ENCODE measurements at places on chromosomes 5 and 9.
A peak's percentile ranks its signal among the peaks of the same experiment; 100 is the strongest.

DNA sequence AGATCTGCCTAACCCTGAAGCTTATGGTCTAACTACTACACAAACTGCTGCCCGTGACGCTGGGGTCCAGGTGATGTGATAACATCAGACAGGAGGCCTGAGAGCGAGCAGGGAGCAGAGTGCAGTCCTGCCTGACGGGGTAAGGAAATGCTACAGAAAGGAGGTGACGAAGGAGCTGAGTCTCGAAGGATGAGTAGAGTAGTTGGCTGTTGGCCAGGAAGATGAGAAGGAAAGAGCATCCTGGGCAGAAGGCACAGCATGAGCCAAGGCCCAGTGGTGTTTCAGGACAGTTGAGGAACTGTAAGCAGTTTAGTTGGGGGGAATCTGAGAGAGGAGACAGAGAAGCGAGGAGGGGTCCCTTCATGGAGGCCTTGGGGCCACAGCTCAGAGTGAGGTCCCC, 136.0 kb upstream of the TBC1D2 start:
- no peak for DNase-seq

DNA sequence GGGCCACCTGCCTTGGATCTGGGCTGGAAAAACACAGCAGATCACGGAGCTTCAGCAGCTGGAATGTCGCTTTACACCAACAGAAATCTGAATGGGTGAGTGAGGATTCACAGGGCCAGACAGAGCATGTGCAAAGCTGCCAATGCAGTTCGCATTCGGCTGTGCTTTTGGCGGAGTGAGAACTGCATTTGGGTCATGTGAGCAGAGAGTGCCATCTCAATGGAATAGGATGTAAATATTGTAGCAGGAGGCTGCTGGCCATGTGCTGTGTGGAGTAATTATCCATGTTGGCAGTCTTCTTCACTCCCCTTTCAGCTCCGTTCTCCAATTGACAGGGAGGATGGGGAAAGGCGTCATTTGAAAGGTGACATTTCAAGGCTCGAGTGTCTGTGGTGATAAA, at the start of gene ANKRD55:
ANKRD55 (minus strand) TSS at position 101 of the 400 bp plus-strand sequence. CDS start 417 bp downstream, outside the sequence.
- DNase-seq, result peak; percentile 47

DNA sequence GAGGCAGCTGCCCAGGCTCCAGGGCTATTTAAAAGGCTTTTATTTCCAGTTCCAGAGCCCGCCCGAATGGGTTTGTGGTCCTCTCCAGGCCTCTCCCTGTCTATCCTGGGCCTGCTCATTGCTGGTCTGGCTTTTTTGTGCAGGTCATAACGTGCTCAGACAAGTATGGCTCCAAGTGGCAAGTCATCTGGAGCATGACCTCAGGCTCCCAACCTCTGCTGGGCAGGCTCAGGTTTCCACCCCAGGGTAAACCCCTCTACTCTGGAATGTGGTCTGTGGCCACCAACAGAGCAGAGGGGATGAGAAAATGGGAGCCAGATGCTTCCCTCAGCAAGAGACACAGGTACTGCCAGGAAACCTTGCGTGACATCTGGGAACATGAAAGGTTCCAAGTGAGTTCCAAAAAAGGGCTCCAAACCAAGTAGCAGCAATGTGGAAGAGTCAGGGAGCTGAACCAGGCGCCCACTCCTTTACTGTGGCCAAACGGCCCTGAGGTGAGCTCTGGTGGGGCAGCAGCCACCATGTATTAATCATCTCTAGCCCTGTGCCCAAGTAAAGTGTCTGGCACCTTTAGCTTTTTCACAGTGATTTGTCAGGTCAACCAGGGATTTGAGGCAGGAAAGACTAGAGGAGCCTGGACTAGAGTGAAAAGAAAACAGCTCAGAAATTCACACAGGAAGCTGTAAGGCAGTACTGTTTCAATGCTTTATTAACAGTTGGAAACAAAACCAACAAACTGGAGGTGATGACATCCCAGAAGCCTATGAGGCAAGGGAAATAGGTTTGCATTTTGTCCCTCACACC, 25.7 kb downstream of the PCDHGC5 start:
- peak; percentile 80 for DNase-seq

GRCh38 chr5:124059200-124059599, 547.2 kb downstream of the CSNK1G3 start:
- no peak for DNase-seq

DNA sequence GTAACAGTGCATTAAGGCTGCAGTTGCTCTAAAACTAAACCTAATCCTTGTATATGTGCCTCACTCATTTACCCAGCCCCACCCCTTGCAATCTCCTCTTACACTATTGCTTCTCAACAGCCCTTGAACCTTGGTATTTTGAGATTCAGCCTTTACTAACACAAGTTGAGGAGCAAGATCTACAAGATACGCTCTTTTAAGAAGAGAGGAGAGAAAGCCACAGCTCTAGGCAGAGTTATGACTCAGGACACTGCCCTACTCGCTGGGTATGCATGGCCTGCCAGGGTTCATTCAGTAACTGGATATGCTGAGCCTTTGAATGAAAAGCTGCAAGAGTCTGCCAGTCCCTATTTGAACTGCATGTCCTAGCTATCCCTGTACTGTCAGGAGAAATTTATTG, 219.5 kb downstream of the PCSK5 start:
- DNase-seq, result no peak

- no peak for DNase-seq
Measured at GRCh38 chr9:28750136-28750535, 1176.9 kb upstream of the C9orf72 start.

DNA sequence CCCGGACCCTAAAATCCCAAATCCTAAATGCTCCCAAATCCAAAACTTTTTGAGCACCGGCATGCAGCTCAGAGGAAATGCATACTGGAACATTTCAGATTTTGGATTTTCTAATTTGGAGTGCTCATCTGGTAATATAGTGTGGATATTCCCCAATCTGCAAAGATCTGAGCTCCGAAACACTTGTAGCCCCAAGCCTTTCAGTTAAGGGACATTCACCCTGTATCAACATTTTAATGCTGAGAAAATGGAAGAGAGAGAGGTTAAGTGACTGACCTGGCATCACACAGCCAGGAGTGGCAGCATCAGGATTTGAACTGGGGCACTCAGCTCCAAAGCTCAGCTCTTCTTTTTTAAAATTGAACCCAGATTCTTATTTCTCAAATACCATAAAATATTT, 30.7 kb downstream of the QRFP start:
- DNase-seq, result no peak

GRCh38 chr9:98365227-98365669, 109.8 kb upstream of the TBC1D2 start:
- no peak for DNase-seq

- no peak for DNase-seq
Measured at GRCh38 chr5:74624501-74624900, 16.0 kb downstream of the ENC1 start.

GRCh38 chr5:14766584-14766983, 102.1 kb downstream of the OTULIN start:
- DNase-seq, result no peak

DNA sequence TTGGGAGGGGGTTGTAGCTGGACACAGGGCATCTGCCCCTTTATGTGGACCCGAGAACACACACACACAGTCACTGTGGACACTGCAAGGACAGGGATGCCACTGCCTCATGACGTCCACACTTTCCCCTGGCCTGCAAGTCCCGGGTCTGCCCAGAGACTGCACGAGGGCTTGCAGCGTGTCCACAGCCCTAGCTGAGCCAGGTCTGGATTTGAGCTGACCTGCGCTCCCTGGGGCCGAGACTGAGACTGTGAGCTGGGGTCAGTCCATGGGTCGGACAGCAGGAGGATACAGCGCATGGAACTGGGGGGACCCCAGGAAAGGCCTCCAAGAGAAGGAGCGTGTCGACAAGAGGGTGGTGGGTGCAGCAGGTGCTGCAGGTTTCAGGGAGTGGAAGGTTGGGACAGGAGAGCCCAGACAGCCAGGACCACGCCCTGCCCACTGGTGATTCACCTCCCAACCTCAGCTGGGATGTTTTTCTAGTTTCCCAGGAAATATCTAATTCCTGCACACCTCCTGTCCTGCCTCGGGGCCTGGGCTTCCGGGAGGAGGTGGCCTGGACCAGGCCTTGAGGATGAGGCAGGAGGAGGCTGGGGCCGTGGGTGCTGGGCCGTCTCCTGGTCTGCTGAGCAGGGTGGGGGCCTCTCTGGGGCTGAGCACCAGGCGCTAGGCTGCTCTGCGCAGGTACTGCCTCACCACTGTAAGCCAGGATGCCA, 806 bp upstream of the RNF224 start:
- no peak for DNase-seq

DNA sequence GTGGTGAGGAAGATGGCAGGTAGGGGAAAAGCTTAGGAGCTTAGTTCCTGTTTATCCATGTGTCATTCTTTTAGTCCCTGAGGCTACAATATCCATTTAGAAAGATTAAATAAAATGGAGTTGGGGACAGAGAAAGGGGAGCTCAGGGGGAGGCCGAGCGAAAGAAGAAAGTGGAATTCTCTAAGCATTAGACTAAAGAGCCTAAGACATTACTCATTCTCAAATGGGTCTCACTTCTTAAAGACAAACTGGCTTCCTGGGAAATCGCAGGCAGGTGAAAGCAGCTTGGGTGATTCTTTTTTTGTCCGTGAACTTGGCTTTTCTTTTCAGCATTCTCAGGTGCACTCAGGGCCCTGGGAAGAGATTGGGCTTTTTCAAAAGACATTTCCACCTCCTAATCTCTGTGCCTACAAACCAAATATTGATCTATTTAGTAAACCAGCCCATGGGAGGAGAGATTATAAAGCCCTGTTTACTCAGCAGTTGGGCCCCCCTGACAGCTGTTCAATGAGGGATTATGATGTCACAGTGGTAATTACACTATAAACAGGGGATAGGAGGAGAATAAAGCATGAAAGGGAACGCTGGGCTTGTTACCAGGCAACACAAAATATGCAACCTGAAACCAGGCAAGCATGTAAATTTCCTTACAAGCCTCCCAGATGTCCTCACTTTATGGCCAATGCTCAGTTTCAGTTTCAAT, 584.0 kb downstream of the ACTL7B start:
- DNase-seq, result peak; percentile 93

GRCh38 chr5:172902497-172903472, 56.4 kb upstream of the RPL26L1 start:
- DNase-seq, result no peak

DNA sequence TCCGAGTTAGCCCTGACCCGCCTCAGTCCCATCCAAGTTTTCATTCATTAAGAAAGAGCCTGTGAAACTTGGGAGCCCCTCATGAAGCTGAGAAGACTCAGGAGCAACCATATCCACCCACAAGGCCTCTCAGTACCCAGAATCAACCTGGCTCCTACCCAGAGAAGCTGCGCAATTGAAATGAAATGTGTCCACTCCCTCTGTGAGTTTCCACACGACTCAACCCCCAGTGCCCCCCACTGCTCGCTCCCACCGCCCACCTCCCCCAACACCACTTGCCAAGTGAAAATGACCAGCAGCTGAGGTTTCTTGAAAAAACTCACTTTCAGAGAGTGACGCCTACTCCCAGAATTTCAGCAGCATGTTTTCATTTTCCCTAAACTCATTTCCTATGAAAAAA, 104.6 kb downstream of the CDK5RAP2 start:
- DNase-seq, result no peak

Data from NCI-H1417 (cell line).